ENCODE measurements at places on chromosomes 1 and 21.

DNA sequence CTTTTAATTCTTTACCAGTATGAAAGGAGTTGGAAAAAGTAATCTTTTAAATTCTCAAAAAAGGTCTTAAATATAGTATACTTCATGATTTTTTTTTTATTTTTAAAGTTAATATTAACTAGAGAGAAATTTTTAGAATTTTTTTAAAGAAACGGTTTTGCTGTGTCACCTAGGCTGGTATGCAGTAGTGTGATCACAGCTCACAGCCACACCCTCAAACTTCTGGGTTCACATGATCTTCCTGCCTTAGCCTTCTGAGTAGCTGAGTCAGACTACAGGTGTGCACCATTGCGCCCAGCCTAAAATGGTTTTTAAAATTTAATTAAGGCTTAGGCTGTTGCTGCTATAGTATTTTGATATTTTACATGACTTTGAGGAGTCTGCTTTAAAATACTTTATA lies 52.4 kb downstream of the TLCD4 start:
- DNase-seq = no peak

GRCh38 chr1:41892301-41892781 lies 26.4 kb downstream of the HIVEP3 start:
- DNase-seq = no peak

- DNase-seq = no peak
These were observed 94.0 kb downstream of the KIAA0319L start for GRCh38 chr1:35463232-35463631.

GRCh38 chr1:240946926-240947325 lies 335.0 kb upstream of the GREM2 start:
- peak; percentile 20 for DNase-seq

GRCh38 chr1:115862403-115862802 lies 21.5 kb upstream of the NHLH2 start:
- DNase-seq = no peak

DNA sequence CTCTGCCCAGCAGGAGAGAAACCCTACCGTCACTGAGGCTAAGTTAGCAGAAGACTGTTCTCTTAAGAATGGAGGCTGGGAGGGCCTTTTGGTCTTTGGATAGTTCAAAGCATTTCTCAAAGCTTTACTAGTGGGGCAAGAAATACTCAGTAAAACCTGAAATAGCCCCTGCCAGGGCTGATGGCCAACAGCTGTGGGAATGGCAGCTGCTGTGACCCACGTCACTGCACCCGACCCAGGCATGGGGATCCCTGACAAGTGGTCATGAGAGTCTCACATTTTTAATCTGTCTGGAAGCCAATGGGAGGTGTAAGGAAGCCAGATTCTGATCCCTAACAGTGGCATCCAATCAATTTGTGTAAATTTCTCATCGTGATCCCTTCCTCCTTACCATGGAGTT lies 44.5 kb upstream of the ENAH start:
- DNase-seq = no peak

- DNase-seq = no peak
These were observed 116.2 kb downstream of the HMCN1 start for GRCh38 chr1:185850366-185850765.

DNA sequence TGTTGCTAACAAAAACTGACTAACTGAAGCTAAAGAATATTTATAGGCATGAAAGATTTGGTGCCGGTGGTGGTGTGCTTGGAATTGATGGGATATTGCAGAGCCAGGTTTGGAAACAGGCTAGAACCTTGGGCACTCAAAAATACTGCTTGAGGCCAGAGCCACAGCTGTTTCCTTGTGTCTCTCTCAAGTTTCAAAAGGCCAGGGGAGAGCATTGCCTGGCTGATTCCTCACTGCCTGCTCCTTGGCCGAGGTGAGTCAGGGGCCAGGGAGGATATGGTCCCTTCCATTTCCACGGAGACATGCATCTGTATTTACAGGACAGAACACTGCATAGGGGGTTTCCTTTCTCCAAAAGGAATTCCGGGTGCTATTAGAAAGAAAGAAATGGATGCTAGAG lies 36.1 kb upstream of the IVNS1ABP start:
- DNase-seq = no peak

GRCh38 chr1:234495231-234495990 lies 16.4 kb upstream of the TARBP1 start:
- DNase-seq = no peak

DNA sequence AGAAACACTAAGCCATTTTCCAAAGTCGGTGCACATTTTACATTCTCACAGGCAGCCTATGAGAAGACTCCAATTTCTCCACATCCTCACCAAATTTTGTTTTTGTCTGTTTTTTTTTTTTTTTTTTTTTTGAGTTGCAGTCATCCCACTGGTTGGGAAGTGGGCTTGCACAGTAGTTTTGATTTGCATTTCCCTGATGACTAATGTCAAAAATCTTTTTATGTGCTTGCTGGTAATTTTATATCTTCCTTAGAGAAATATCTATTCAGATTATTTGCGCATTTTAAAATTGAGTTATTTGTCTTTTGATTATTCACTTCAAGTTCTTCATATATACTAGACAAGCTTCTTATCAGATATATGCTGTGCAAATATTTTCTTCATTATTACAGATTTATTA lies 141.5 kb downstream of the USH2A start:
- DNase-seq = no peak

GRCh38 chr1:222104694-222105392 lies 363.0 kb upstream of the DUSP10 start:
- no peak for DNase-seq

Data from NK-92 treated with Interleukin-12 subunit alpha and Interleukin-12 subunit beta, amount 100 ng/mL, for 24 hours (cell line).